CD4-positive, CD25-positive, alpha-beta regulatory T cell (primary cell): ENCODE measurements at places on chromosomes 12 and 14. TPM values are rescaled to one million over a fixed set of nuclear protein-coding genes. Genes with fewer than 3 reads are reported as not detected.

DNA sequence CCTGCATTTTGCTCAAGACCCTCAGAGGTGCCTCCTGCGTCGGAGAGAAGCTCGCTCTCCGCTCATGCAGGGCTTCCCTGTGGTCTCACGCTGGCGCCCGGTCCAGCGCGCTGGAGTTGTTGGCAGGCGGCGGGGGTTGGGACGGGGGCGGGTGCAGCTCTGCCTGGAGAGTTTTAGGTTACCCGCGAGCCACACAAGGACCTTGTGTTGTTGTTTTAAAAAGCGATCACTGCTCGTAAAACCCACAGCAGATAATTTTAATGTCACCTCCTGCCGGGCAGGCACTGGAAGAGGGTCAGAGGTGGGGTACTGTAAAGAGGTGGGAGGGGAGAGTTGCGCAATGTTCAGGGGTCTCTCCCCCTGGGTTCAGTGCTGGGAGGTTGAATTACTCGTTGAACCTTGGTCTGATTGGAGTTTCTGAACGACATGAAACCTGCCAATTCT, 850 bp downstream of the SMOC1 start:
- H3K27me3 ChIP-seq, result peaks cover 16% of the 10 kb centered on the region
- no peak for DNase-seq
- no peak overlapping the region for H3K27ac ChIP-seq
- H3K36me3 ChIP-seq, result no peaks in the 10 kb centered on the region
- no peak overlapping the region for H3K4me3 ChIP-seq

GRCh38 chr12:42125388-42125767, 19.3 kb downstream of the GXYLT1 start:
- H3K4me1 ChIP-seq, result peaks cover 6% of the 10 kb centered on the region
- H3K27ac ChIP-seq, result no peak overlapping the region
- H3K4me3 ChIP-seq, result no peak overlapping the region
- no peaks in the 10 kb centered on the region for H3K36me3 ChIP-seq

GRCh38 chr14:65850429-65851135, 438.1 kb downstream of the FUT8 start:
- H3K36me3 ChIP-seq, result no peaks in the 10 kb centered on the region
- peaks cover 66% of the 10 kb centered on the region for H3K4me1 ChIP-seq
- peak; percentile 96 for DNase-seq
- H3K27ac ChIP-seq, result peak overlapping the region; percentile 77
- no peaks in the 10 kb centered on the region for H3K27me3 ChIP-seq

DNA sequence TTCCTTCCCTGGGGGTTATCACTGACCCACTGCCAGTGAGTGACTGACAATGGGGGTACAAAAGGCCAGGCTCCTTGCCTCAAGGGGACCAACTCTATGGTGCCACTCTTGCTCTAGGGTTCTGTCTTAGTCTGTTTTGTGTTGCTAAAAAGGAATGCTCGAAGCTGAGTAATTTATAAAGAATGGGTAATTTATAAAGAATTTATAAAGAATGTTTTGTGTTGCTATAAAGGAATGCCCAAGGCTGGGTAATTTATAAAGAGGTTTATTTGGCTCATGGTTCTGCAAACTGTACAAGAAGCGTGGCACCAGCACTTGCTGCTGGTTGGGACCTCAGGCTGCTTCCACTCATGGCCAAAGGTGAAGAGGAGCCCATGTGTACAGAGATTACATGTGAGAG, 15.8 kb upstream of the RASSF8 start:
- no peaks in the 10 kb centered on the region for H3K36me3 ChIP-seq
- no peaks in the 10 kb centered on the region for H3K27me3 ChIP-seq
- H3K27ac ChIP-seq, result no peak overlapping the region
- H3K4me3 ChIP-seq, result no peak overlapping the region
- no peaks in the 10 kb centered on the region for H3K4me1 ChIP-seq
- DNase-seq, result no peak

Gene CNPY2
- polyA plus RNA-seq, result 153 TPM
